ENCODE measurements at places on chromosomes 12 and 14.

DNA sequence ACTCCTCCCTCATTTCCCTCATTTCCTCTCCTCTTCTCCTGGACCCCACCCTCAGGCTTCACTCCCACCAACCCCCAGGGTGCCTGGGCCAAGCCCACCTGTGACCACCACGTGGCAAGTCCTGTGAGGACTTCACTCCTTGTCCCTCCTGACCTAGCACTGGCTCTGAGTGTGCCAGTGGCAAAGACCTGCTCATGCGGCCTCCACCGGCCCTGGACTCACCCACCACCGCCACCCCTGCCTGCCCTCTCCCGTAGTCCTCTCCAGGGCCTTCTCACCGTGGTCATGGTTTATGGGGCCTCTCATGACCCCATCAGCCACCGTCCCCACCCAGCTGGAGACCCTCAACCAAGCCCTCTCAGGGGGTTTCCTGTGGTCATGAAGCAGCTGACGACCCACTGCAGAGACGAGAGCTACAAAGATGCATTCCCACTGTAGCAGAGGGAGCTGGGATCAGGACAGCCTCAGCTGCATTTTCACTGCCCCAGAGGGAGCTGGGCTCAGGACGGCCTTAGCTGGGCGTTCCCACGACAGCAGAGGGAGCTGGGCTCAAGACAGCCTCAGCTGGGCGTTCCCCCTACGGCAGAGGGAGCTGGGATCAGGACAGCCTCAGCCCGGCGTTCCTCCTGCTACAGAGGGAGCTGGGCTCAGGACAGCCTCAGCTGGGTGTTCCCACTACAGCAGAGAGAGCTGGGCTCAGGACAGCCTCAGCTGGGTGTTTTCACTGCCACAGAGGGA, 3.2 kb upstream of the C14orf180 start:
- no peak for DNase-seq

GRCh38 chr14:72716476-72716875, 177.4 kb downstream of the DPF3 start:
- DNase-seq: no peak

DNA sequence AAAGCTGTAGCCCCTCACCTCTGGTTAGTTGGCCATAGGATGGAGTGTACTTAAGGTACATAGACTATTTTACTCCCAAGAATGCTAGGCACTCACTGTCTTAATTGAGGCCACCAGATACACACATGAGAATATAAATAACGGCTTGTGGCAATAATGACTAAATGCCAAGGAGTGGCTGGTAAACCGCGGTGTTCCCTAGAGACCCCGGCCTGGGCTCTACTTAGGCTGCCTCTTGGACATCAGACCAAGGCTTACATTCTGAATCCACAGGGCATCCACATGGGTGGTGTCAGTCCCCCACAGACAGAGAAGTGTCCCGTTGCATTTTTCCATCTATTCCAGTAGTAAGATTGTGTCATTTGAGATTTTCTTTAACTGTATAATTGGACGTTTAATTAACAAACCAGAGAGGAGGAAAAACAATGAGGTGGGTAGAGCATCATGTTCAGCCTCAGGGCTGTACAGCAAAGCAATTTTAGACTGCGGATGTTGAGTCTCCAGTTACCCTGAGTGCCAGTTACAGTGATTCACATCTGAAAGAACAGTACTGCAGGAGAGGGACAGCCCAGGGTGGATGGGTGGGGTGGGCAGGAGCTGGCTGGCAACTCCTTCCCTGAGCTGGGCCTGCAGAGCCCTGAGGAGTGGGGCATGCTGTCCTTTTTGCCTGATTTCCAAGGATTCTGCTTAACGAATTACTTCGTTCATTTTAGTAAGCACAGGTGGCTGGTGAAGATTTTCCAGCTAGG, 20.5 kb downstream of the CKB start:
- DNase-seq: no peak

DNA sequence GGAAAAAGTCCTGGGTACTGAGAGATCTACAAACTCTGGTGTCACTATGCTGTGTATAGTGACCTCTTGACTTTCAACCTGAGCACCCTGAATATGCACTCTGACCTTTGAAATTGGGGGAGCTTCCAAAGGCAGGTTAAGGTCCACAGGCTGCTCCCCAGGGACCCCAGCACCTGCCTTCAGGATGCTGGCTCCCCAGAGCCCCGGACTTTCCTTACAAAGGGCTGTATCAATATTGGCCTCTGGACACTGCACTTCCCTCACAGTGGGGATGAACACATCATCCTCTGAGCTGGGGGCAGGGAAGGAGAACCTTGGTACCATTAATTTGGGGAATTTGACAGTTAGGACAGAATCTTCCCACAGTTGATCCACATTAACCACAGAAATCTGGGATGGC, 14.3 kb downstream of the PLD4 start:
- no peak for DNase-seq

GRCh38 chr12:120266180-120266870, 795 bp upstream of the PXN start:
- no peak for DNase-seq

DNA sequence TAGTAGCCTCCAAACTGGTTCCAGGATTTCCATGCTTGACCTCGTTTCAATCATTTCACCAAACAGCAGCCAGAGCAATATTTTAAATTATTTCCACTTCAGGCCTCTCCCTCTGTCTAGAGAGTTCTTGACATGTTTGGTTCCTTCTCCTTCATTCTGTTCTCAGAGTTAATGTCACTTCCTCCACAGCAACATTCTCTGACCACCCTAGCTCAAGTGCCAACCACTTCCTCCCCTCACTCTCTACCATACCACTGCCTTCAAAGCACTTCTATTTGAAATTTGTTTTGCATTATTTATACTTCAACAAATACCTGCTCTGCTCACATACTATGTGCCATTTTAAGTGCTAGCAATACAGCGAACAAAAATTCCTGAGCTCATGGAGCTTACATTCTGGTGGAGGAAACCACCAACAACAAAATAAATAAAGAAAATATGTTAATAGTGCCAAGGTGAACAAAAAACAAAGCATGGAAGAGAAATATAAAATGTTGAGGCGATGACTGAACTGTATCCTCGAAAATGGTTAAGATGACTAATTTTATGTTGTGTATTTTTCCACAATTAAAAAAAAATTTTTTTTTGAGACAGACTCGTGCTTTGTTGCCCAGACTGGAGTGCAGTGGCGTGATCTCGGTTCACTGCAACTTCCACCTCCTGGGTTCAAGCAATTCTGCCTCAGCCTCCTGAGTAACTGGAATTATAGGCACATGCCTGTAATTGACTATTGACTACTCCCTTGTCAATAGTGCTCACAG, 17.3 kb downstream of the BAZ1A start:
- no peak for DNase-seq

DNA sequence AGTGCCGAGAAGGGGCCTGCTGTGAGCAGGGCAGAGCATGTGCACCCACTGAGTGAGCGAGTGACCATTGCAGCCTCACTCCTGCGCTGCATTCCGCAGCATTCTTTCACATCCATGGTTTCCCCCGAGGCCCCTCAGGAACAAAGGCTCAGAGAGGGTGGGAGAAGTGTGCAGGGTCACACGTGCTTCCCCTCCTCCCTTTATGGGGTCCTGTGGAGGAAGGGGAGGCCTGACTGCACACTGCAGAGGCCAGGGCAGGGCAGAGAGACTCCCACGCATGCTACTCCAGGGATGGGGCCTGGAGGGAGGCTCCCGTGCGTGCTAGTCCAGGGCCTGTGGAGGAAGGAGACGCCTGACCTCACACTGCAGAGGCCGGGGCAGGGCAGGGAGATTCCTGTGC, 63.2 kb downstream of the DIO3 start:
- DNase-seq: no peak

DNA sequence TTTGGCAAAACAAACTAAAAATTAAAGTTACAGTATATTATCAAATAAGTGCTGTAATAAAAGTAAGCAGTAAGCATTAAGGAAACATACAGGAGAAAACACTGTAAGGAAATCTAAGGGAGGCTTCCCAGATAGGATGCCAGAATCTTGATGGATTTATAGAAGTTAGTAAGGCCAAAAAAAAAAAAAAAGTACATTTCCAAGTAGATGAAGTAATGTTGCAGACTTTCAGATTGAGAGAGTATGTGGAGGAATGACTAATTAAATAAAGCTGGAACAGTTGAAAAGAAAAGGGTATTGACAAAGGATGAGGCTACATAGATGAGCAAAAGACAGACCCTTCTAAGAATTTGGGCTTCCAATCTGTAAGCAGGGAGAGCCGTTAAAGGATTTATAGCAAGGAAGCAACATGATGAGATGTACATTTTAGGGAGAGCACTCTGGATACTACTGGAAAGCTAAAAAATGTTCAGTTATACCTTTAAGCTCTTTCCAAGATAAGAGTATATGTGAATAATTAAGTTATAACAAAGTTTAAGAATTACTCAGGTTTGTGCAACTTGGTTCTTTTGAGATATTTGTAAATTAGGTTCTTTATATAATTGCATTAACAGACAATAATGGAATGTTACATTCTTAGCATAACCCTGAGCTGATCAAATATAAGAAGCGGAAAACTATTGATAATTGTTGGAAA, 87.5 kb upstream of the MON2 start:
- no peak for DNase-seq

- no peak for DNase-seq
Measured at GRCh38 chr12:93111773-93112172, 182.7 kb upstream of the EEA1 start.

GRCh38 chr12:125245581-125246557, 180.6 kb downstream of the AACS start:
- DNase-seq: no peak

- DNase-seq: no peak
Measured at GRCh38 chr14:65002586-65003210, 16.0 kb downstream of the FNTB start.

GRCh38 chr12:50398931-50399330, 1.8 kb upstream of the LARP4 start:
- no peak for DNase-seq

DNA sequence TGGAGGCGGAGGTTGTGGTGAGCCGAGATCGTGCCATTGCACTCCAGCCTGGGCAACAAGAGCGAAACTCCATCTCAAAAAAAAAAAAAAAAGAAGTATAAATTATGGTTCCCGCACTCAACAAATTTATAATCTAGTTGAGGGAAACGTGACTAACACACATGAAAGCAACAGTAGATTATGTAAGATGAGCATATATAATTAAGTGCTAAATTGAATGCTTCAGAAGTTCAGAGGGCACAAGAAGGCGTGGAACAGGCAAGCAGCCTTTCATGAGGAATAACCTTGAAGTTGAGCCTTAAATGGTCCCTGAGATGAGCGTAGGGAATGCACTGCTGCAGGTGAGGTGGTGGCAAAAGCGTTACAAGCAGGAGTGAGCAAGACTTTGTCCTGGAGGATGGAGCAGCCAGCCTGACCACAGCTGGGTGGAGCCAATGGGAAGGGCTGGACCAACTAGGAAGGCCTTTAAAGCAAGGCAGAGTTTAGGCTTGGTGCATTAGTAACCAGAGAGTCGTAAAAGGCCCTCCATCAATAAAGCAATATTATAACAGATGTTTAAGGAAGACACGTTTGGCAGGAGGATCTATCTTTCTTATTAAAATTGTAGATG, 30.6 kb upstream of the TUBA1A start:
- no peak for DNase-seq

Measured in heart right ventricle (tissue), 16 donors.